Stimulated activated CD8-positive, alpha-beta memory T cell treated with anti-CD3 and anti-CD28 coated beads, Interleukin-4, amount 100 ng/mL, for 48 hours (primary cell): ENCODE measurements at places on chromosomes 12 and 14.

DNA sequence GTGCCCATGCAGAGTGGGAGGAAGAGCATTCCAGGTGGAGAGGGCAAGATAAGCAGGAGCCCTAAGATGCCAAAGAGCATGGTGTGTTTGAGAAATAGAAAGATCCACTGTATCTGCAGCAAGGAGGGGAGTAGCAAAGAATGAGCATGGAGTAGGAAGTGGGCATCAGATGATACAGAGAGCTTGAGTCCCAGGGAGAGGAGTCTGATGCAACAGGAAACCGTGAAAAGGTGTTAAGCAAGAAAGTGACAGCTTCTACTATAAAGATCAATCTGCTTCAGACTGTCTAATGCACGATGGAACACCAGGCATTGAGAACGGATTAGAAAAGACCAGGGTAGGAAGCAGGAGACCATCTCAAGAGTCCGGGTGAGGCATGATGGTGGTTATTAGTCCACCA is 12.3 kb upstream of the GPRC5D start:
- no peak for DNase-seq

DNA sequence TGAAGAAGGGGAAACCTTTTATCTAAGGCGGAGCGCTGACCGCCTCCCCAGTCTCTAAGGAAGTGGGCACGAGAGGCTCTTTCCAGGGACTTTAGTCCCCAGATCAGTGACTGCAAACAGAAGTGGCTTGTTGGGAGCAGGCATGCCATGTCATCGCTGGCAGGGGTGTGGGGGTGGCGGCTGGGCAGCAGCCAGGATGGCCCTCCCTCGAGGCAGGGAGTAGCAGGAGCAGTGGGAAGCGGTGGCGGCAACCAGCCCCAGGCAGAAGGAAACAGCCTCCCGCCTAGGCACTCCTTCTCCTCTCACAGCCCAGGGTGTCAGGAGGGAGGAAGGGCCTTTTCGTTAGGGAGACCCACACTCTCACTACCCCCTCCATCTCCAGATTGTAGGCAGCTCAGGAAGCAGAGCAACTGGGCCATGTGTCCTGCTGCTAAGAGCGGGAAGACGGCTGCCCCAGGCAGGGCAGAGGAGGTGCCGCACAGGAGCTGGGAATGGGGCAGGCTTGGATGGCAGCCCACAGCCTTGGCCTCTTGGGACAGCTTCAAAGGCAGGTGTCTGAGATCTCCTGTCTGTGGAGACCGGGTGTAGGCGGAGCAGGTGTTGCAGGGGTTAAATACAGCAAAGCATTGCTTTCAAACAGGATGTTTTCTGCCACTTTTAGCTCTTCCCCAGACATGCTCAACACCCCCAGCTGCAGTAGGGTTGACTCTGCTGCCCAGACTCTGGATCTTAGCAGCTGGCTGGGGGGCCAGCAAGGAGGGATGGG is 21.8 kb downstream of the VDR start:
- peak; percentile 61 for DNase-seq

- DNase-seq: no peak
Measured at GRCh38 chr12:94488463-94488862, 28.8 kb upstream of the CEP83 start.

- no peak for DNase-seq
Measured at GRCh38 chr12:43349863-43350262, 202.1 kb downstream of the ADAMTS20 start.

DNA sequence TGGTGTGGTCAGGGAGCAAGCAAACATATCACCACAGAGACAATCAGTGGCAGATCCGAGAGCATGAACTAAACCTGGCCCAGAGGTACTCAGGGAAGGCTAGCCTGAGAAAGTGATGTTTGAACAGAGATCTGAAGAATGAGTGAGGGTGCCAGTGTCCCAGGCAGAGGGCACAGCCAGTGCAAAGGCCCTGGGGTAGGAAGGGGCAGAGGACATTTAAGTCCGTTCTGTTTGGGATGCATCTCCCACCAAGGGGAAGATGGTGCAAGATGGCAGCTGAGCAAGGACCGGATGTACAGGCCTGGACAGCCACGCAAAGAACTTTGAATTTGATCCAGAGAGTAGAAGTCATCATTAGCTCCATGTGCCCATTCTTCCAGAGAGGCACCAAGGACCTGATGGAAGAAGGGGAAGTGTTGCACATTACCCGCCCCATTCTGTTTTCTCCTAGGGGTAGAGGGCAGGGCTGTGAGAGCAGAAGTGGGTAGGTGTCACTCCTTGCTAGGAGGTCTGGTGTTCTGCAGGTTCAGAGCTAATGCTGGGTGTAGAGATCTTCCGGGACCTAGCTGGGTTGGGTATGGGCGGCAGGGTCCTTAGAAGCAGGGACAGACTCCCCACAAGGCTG is 3.9 kb downstream of the DTX1 start:
- no peak for DNase-seq

- no peak for DNase-seq
Measured at GRCh38 chr14:36952689-36953088, 219.7 kb downstream of the SLC25A21 start.

DNA sequence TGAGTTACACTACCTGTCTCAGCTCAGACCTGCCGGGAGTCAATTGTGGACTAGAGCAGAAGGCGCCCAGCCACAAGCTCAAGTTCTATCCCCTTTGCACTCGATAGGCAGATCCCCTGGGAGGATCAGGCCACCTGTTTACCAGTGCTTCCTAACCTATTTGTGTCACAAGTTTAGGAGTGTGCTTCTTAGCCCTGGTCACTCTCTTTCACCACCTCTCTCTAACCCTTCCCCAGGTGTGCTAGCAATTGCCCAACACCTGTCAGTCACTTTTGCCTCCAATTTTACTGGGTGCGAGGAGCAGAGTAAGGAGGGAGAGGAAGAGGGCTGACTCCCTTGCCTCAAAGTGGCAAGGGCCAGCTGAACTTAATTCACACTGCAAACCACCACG is 745 bp upstream of the NAA30 start:
- DNase-seq: peak; percentile 34

- DNase-seq: no peak
Measured at GRCh38 chr14:49549446-49549845, 36.7 kb downstream of the RPS29 start.

- no peak for DNase-seq
Measured at GRCh38 chr12:52826611-52827498, 7.3 kb downstream of the KRT79 start.
